ENCODE measurements at places on chromosomes 13 and 19.

GRCh38 chr19:30171795-30172612 is 200.2 kb upstream of the ZNF536 start:
- DNase-seq = no peak

- no peak for DNase-seq
Measured at GRCh38 chr13:39144941-39145533, 106.8 kb downstream of the NHLRC3 start.

DNA sequence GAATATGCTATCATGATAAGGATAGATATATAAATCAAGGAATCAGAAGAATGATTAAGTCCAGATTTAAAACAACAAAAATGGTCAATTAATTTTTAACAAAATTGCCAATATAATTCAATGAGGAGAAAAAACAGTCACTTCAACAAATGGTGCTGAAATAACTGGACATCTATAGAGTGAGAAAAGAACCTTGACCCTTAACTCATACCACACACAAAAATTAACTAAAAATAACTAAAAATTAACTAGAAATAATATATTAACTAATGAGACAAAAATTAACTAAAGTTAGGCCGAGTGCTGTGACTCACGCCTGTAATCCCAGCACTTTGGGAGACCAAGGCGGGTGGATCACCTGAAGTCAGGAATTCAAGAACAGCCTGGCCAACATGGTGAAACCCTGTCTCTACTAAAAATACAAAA is 9.5 kb downstream of the LGALS7 start:
- DNase-seq = no peak

DNA sequence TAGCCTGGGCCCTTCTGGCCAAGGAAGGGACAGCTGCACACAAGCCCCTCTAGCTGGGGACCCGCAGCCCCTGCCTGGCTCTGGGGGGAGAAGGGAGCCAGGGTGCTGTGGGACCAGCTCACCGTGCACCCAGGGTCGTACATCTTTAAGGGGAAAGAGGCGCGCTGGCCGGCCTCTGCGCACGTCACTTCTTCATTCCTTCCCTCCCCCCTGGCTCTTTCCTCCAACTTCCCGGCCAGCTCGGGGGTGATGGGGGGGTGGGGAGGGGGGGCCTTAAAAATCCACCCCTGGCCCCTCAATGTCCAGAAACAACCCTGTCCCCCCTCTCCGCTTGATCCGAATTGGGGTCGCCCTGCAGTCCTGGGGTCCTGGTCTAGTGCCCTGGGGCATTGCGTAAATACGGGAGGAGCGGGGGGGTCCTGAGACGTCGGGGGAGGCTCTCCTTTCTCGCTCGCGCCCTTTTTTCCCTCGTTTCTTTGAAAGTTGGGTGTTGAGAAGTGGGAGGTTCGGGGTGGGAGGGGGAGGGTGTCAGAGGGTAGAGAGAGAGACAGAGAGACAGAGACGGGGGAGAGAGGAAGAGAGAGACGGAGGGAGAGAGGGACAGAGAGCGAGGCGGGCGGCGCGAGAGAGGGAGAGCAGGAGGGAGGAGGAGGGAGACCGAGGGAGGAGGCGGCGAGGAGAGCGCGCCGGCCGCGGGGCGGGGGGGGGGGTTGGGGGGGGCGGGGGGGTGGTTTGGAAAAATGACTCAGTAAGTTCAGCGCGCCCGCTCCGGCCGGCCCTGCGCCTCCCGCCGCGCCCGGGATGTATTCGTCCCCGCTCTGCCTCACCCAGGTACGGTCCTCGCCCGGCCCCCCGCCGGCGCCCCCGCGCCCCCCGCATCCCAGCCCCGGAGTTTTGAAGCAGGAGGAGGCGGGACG is at the start of gene NFIC:
Gene NFIC, plus strand, starts transcription at position 748 of the 917 bp plus-strand sequence. Its CDS starts 54 bp downstream, at position 802.
- DNase-seq = peak; percentile 31

DNA sequence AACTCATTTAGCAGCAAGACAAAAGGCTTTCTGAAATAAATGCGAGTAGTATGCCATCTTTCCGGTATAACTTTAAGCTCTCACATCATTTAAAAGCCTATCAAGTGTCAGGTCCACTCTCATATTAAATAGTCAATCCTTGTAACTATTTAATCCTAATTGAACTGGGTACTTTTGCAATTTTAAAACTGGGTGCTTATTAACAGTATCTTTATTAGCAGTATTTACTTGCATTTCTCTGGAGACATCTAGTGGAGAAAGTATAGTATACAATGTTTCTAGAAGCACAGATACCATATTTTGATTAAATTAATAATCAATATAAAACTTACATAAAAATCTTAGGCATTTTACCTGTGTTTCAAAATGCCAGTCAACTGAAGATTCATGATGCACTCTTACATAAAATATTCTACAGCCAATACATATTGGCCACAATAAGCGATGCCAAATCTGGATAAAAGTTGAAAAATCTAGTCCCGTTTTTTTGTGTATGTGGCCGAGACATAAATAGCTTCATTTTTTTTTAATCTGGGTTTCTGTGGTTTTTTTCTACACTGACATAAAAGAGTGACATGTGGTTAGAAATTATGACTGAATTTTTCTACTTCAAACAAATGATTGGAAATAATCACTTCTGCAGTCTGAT is 4.3 kb upstream of the POSTN start:
- no peak for DNase-seq

GRCh38 chr13:73299787-73300186 is 241.0 kb downstream of the KLF5 start:
- no peak for DNase-seq

- DNase-seq = no peak
Measured at GRCh38 chr13:113781571-113781970, 22.5 kb downstream of the TMEM255B start.

DNA sequence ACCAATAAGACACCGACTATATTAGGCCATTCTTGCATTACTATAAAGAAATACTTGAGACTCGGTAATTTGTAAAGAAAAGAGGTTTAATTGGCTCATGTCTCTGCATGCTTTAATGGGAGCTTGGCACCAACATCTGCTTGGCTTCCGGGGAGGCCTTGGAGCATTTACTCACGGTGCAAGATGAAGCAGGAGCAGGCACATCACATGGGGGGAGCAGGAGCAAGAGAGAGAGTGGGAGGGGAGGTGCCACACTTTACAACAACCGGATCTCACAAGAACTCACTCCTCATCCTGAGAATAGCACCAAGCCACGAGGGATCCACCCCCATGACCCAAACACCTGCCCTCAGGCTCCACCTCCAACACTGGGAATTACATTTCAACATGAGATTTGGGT is 224.8 kb downstream of the KLF5 start:
- DNase-seq = no peak

DNA sequence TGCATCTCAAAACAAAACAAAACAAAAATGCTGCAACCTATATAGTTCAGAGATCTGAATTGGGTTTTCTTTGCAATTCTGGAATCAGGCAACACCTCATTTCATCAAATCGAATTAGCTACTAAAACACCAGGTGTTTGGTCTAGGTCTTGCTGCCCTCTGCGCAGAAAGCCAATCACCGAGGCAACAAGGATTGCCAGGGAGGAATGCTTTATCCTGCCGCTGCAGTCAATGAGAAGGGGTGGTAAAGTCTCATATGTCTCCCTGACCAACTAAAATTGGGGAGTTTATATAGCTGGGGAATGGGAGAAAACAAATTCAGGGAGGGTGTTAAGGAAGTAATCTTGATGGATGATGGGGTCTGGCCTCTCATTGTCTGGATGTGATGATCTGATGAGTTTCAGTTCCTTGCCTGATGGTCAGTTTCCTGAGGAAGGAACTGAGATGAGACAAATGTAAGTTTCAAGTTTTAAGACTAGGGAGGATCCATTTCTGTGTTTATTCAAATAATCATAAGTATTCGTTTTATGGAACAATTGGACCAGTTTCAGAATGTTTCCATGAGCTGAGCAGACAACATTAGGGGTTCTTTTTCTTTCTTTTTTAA is 5.0 kb upstream of the YJU2 start:
- no peak for DNase-seq

DNA sequence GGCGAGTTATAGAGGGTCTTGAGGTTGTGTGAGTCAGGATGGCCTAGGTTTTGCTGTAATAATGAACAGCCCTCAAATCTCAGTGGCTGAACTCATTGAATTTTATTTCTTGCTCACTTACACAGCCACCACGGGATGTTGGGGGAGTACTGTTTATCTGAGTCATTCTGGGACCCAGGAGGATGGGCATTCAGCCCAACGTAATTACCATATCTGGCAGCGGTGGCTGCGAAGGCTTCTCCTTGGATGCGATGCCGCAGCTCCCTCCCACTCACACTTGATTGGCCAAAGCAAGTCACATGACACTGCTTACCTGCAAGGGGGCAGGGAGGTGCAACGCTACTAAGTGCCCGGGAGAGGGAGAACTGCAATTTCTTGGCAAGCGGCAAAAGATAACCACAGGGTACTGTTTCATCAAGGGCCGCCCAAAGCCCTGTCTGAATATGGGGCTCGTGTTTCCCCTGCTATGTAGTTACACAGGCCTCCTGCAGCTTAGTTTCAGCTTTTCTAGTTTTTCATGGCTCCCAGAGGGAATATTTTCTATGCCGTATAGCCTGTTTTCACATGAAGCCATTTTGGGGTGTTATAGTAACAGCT is 19.9 kb downstream of the ZSWIM9 start:
- DNase-seq = no peak

DNA sequence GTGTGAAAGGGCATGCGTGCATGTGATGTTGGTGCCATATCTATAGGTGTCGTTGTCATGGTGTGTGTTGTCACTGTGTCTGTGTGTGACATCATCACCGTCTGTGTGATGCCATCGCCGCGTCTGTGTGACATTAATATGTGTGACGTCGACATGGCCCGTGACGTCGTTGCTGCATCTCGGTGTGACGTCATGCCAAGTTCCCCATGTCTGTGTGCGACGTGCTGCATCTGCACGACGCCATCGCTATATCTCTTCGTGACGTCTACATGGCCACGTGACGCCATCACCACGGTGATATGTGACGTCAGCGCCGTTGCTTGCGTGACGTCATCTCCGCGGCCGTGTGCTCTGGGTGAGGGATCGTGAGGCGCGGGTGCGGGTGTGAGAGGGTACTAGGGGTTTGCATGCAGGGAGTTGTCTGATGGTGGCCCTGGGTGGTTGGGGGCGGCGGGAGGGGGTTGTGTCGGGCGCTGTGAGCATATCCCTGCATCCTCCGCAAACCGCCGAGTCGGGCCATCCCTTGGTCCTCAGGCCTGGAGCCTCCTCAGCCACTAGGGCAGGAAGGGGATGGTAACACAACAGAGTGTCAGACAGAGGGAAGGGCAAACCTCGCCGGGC is 14.6 kb downstream of the GTPBP3 start:
- no peak for DNase-seq

GRCh38 chr13:50244713-50245574 is 229.7 kb downstream of the KCNRG start:
- DNase-seq = no peak

GRCh38 chr19:55146078-55146704 is 2.8 kb downstream of the TNNT1 start:
- DNase-seq = no peak

DNA sequence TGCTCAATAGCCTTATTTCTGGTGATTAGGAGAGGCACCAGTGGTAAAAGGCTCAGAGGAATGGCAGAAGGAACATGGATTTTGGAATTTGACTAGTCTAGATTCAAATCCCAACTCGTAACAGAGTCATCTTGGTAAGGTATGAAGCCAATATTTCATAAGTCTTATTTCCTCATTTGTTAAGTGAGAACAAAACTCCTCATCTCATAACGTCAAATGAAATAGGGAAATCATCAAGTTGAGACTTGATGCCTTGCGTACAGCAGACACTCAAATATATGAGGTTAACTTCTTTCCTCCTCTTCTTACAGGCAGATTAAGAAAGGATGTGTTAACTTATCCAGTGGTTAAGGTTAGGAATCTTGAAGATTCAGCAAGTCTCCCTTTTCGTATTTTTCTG is 189.2 kb downstream of the DLEU7 start:
- DNase-seq = no peak

DNA sequence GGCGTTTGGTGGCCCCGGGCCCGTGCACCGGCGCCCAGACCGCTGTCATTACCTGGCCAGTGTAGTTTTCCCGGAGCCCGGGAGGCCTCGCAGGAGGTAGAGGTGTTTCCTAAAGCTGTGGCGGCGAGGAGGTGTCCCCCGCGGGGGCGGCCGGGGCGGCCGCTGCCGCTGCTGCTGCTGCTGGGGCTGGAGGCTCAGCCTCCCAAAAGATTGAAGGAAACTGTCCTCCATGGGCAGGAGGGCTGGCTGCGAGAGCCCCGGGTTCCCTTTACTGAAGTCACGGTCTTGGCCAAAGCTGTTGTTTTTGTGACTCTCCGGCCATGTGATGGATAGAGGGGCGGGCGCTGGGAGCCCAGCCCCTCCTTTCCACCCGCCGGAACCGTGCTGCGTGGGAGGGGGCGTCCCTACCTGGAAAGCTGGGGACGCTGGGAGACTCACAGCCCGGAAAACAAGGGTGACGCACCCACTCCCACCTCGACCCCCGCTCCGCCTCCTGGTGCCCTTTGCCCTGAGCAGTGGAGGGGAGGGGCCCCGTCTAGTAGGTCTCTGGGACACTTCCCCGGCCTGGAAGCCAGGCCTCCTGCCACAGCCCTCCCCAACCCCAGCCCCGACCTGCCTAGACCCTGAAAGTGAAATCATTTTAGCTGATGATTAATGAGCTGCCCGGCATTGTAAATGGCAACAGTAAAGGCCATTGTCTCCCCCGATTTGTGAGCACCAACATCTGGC is at the start of gene N4BP2L1:
Gene N4BP2L1, minus strand, starts transcription at position 279 of the 729 bp plus-strand sequence. Its CDS starts 48 bp downstream, at position 231.
- peak; percentile 81 for DNase-seq

GRCh38 chr13:50898338-50898737 is 11.3 kb upstream of the RNASEH2B start:
- no peak for DNase-seq

DNA sequence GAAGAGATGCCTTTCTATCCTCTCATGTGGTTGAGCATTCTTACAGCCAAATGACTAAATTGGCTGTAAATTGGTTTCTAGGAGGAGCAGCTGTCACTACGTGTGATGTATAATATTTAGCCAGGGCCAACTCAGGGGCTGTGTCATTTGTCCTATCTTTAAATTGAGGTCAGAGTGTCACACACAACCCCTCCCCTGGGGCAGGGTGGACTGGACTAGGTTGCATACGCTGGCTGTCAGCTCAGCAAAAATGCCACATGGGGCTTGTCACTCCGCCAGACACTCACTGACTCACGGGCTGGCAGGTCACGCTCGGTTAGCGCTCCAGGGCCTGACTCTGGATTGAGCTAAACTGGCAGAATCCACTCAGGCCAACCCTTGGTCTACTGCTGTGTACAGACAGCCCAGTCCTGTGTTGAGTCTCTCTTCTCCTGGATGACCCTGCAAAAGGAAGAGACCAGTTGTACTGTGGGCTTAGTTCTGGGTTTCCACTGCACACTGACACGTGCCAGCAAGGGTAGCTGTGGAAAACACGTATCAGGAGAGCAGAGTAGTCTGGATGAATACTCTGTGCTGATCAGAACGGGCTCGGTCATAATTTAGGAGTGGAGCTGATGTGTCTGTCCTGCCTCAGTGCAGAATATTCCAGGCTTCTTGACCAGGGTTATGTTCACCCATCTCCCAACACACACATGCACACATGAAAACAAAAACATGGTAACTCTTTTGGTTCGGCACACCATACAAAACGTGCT is 29.1 kb downstream of the SHISA2 start:
- DNase-seq = no peak

DNA sequence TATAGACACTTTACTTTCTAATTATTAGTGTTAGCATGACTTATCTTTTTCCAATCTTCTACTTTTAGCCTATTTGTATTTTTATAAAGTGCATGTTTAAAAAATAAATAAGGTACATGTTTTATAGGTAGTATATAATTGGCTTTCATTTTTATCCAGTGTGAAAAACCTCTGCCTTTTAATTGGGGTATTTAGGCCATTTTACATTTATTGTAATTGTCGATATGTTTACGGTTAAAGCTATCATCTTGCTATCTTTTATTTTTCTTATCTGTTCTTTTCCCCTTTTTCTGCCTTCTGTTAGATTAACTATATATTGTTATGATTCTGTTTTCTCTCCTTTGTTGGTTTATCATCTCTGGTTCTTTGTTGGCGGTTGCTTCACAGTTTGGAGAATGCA is 9.1 kb downstream of the PROZ start:
- DNase-seq = no peak

All from T-helper 1 cell (primary cell).